ENCODE measurements at places on chromosomes 2 and 18.

DNA sequence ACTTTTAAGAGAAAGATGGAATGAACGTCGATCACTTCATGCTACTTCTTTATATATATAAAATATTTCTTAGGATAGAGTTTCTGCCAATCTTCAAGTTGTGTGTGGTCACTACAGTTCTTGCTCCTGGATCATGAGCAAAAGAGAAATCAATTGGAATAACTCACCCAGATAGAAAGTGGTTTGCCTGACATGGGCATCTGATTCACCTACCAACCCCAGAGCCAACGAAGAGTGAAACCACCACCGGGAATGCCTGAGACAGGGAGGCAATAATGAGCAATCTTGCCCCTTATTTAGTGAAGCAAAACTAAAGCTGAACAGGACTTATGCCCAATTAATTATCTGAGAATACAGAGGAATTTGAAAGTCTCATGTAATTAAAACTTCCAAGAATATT, 250.2 kb upstream of the REG3G start:
- no peak for DNase-seq

DNA sequence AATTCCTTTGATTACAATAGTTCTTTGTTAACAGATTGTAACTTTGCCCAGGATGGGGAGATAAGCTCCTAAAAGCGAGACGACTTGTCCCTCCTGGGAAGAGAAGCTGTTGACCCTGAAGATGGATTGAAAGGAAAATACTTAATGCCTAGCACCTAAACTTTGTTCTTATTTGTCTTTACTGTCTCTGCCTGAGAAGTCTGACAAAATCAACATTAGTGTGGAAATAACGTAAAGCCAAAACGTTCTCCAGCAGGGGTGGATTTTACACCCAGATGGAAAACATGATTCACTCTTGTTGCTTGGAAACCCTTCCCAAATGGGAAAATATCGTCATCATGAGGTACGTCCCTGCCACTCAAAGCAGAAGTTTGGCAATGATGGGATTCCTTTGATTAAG, 450.1 kb downstream of the SLC4A3 start:
- no peak for DNase-seq

DNA sequence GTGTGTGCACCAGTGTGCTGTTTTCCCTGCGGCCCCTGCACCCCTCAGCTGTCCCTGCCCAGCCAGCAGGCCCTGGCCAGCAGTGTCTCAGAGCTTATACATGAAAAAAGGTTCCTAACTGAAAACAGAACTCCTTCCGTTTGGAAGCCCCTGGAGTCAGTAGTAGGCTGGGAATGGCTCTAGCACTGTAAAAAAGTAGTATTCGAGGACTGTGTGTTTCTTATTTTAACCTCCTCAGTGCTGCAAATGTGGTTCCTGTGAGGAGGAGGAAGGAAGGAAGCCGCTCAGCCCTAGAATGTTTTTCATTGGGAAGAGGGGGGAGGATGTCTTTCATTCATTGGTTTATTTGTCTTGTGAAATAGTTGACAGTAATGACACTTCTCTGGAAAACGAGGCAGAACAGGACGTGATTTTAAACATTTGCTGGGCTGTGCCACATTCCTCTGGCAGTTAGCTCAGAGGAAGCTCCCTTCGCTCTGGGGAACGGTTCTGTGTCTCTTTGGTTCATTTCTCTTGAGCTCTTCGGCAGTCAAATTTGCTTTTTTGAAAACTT, 103.5 kb downstream of the SPTBN1 start:
- no peak for DNase-seq

- no peak for DNase-seq
Measured at GRCh38 chr2:11872247-11872947, 126.0 kb downstream of the LPIN1 start.

DNA sequence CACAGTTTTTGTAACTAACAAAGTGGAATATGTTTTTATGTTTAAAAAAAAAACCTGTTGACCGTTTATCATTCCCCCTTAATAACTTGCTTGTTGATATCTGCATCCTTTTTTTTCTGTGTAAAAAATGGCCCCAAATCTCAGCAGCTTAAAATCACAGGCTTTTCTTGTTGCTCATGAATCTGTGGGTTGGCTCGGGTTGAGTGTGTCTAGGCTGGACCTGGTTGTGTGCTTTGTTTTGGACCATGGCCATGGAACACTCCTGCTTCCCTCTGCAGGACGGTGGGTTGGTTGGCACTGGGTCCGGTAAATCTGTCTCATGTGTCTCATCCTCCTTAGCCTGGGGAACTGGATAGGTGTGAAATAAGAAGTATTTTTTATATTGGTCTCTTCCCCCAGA, 139.0 kb upstream of the LINC00305 start:
- DNase-seq: no peak

DNA sequence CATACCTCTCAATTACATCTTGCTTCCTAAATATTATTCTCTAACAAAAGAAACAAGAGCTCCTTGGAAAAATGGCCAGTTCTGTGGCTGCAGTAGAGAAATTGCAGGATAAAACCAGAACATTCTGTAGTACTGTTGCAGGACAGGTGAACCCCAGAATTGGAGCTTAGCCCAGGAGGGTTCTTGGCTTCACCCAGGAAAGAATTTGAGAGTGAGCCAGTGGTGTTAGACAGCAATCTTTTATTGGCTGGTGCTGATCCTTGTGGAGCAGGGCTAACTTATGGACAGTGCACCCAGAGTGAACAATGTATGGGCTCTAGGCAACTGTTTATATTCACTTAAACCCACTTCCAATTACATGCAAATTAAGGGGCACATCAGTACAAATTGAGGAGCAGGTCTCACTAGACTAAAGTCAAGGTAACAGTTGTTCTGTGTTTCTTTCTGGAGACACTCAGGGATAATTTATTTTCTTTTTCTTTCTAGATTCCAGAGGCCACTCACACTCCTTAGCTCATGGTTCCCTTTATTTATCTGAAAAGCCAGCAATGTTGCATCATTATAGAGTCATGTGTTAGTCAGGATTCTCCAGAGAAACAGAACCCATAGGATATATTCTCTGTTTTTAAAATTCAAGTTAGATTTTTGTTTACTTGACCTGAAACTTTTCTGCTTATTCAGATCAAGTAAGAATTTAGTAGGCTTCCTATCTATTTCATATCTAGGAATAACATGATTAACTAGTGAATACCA, 348.1 kb downstream of the CCDC85A start:
- DNase-seq: no peak

- DNase-seq: no peak
Measured at GRCh38 chr18:60391571-60392226, 19.1 kb upstream of the MC4R start.

GRCh38 chr2:215670396-215670795, 234.5 kb upstream of the FN1 start:
- no peak for DNase-seq

DNA sequence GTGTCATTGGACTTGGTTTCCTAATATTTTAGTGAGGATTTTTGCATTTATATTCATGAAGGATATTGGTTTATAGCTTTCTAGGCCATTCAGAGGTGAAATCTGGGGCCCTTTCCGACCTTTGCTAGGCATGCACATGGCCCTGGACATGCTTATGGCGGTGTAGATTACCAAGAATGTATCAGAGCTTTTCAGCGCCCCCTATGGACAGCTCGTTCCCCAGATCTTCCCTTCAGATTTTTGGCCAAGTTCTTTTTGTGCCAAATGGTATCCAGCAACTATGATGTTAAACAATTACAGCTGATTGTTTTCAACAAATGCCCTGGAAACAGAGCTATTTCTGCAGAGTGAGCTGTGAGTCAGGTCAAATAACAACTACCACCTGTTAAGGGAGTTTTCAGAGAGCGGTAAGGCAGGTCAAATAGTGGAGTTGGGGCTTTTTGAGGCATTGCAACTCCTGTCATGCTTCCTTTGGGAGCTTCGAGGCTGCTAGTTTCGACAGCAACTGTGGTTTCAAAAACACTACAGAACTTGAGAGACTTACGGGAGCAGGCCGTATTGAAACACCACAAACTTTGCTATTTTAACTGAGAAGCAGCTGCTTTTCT, 188.3 kb downstream of the ZNF516 start:
- DNase-seq: no peak

- DNase-seq: no peak
Measured at GRCh38 chr2:150214626-150215025, 272.8 kb downstream of the RND3 start.

DNA sequence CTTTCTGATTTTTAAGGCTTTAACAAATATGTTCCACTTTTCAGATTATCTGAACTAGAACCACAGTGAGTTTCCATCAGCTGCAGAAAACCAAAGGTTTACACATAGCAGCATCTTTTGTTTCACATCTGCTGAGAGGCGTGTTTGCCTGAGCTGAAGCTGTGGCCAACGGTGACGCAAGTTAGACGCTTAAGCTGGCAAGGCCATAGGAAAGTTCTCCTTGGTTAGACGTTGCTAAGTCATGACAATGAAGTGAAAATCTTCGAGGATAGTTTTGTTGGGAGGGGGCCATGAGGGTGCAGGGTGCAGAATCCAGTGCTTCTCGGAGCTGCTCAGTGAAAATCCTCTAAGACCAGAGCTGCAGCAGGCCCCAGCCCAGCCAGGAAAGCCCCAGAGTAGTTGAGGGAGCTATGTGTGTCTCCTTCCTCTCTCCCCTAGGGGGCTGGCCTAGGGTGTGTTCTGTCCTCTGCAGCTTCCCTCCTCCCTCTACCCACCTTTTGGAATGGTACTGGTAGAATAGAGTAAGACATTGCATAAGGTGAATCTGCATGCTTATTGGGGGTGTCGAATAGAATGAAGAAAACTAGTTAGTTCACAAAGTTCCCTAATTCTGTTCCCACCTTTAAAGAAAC, 105.4 kb downstream of the FHOD3 start:
- no peak for DNase-seq

GRCh38 chr2:68317971-68318913, 1.5 kb downstream of the CNRIP1 start:
- no peak for DNase-seq

DNA sequence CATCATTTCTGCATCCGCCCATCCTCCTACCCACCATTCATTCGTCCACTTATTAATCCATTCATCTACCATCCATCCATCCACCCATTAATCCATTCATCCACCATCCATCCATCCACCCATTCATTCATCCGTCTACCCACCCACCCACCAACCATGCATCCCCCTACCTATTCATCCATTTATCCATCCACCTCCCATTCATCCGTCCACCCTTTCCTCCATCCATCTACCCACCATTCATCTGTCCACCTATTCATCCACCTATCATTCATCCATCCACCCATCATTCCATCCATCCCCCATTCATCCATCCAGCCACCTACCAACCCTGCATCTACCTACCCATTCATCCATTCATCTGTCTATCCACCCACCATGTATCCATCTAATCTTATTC, 83.5 kb upstream of the MCFD2 start:
- no peak for DNase-seq

GRCh38 chr18:36350251-36350651, 52.7 kb downstream of the FHOD3 start:
- DNase-seq: no peak

DNA sequence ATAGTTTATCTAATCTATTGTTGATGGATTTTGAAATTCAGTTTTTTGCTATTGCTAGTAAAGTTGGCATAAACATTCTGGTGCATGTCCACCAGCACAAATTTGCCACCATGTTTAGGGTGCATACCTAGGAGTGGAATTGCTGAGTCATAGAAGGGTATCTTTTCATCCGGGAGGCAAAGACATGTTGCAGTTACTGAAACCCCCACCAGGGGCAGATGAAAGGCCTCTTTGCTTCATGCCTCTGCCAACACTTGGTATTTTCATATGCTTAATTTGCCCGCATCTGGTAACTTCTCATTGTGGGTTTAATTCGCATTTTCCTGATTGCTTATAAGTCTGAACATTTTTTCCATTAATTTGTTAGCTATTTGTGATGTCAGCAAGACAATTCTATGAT, 8.2 kb downstream of the DCC start:
- DNase-seq: no peak

GRCh38 chr18:32576296-32576916, 105.7 kb upstream of the GAREM1 start:
- DNase-seq: no peak

- no peak for DNase-seq
Measured at GRCh38 chr2:151908204-151908882, 80.1 kb upstream of the ARL5A start.

- no peak for DNase-seq
Measured at GRCh38 chr18:1526991-1527390, 622.3 kb downstream of the ADCYAP1 start.

DNA sequence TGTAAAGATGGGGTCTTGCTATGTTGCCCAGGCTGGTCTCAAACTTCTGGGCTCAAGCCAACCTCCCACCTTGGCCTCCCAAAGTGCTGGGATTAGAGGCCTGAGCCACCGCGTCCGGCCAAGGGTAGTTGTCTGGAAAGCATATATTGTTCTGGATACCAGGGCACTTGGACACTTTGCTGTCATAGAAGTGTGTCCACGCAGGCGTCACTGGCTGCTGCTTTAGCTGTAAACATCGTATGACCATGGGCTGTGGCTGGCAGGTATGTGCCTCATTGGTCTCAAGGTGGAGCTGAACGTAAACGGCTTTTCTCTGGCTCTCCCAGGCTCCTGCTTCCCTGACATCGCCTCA, 3.2 kb upstream of the GPR35 start:
- no peak for DNase-seq

GRCh38 chr2:230961091-230961491, 34.8 kb upstream of the SPATA3 start:
- no peak for DNase-seq

GRCh38 chr2:155060896-155061295, 362.4 kb downstream of the KCNJ3 start:
- no peak for DNase-seq

- no peak for DNase-seq
Measured at GRCh38 chr2:189096769-189097447, 82.7 kb downstream of the COL5A2 start.

DNA sequence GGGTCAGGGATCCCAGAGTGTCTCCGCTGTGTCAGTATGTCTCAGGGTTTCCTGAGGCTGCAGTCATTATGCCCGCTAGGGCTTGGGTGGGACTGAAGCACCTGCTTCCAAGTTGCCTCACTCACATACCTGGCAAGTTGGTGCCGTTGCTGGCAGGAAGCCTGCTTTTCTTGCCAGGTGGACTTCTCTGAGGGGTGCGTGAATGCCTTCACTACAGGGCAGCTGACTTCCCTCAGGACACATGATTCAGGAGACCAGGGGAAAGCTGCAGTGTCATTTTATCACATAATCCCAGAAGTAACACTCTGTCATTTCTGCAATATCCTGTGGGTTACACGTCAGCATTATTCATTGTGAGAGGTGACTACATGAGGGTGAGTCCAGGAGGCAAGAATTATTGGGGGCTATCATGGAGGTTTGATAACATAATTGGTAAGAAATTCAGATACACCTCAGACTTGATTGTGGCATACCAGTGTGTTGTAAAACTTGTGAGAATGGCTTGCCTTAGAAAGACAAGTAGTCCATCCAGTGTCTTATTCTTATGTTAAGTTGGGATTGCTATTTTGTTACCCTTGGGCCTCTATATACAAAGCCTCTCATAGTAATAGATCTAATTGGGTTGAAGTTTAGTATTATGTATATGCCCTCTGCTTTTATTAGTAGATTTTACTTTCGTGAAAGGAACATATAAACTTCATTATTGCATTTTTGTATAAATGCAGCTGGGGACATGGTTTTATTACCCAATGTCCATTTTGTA, 44.1 kb downstream of the NEDD4L start:
- no peak for DNase-seq

- no peak for DNase-seq
Measured at GRCh38 chr2:59236723-59237122, 995.6 kb upstream of the FANCL start.

- no peak for DNase-seq
Measured at GRCh38 chr2:191901031-191901430, 54.1 kb upstream of the CAVIN2 start.

- no peak for DNase-seq
Measured at GRCh38 chr2:54940723-54941122, 109.5 kb downstream of the RTN4 start.

- DNase-seq: no peak
Measured at GRCh38 chr2:69208023-69208595, 178.9 kb downstream of the GFPT1 start.

Data from stimulated activated CD8-positive, alpha-beta memory T cell treated with anti-CD3 and anti-CD28 coated beads, Interleukin-4, amount 100 ng/mL, for 1 hour (primary cell).